ENCODE measurements at places on chromosomes 5 and 9.
A peak's percentile ranks its signal among the peaks of the same experiment; 100 is the strongest.

GRCh38 chr9:81032030-81032572 is 657.2 kb downstream of the TLE1 start:
- DNase-seq = peak; percentile 83

GRCh38 chr5:67805666-67806348 is 409.7 kb upstream of the PIK3R1 start:
- DNase-seq = no peak

DNA sequence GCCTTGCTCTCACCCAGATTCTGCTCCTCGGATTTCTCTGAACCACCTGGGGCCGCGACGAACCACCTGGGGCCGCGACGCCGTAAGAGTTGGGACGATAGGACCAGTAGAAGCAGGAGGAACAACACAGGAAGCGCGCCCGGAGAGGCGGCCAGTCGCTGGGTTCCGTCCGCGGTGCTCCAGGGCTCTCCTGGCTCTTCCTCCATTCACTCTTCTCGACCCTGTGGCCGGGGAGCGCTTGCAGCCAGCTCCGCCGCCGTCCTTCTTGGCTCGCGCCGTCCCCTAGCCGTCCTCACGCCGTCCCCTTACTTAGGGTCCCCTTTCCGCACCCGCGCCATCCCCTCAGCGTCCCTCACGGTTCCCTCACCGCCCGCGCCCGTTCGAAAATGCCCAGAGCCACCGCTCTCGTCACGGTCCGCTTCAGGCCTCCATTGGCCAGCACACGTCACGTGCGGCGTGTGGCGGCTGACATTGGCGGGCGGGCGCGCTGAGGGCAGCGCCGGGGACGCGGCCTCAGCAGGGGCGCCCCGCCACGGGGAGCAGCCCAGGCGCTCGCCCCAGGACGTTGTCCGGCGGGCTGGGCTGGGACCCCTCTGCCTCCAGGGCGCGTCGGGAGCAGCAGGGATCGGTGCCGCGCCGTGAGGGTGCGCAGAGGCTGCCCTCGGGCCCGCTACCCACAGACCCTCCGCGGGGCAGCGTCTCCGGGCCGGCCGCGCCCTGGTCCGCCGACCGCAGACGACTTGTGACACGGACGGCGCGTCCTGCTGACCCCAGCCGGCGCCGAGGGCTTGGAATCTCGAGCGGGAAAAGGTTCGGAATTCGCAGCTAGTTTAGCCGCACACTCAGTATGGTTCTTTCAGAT is 53.7 kb upstream of the PTPDC1 start:
- DNase-seq = peak; percentile 96

GRCh38 chr5:174084691-174085154 is 39.2 kb downstream of the NSG2 start:
- DNase-seq = no peak

DNA sequence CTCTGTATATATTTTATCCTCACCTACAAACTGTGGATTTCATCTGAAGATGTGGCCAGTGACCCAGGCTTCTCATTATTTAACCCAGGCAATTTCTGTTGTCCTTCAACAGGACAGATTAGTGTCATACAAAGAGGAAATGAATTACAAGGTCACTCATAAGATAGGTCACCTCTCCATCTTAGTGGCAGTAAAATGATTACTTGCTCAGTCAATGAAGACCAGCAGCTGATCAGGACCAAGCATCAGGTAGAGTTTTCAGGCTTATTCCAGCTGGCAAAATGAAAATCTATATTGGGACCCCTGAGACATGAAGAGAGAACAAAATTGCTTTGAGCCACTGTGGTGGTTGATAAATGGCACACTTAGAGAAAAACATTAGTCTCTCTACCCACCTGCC is 135.2 kb upstream of the PRDM9 start:
- DNase-seq = no peak

- no peak for DNase-seq
These were observed 188.7 kb downstream of the CHSY3 start for GRCh38 chr5:130092991-130093390.

- DNase-seq = peak; percentile 81
These were observed 666 bp downstream of the SNX30 start for GRCh38 chr9:112751056-112751795.

DNA sequence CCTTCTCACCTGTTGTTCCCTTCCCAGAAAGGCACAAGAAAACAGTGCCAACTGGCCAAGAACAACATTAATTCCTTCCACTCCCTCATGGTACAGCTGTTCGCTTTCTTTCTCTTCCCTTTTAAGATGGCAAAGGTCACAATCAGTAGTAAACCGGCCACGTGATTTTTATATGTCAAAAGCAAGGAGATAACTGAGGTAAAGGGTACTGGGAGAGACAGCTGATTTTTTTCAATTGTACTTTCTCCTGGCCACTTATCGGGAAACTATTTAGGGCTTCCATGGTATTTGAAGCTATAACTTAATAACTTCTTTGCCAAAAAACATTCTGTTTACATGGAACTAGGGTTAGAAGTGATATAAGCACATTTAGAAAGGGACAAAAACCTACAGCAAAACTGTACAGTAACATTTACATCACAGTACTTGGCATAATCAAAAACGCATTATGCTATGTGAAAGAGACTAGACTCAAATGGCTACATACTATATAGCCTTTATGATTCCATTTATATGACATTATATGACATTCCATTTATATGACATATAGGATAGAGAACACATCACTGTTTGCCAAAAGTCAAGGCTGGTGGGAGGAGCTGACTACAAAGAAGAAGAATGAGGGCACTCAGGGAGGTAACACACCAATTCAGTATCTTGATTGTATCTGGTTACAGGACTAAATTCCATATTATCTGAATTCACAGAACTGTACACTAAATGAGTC is 24.8 kb downstream of the PLPP1 start:
- DNase-seq = no peak

DNA sequence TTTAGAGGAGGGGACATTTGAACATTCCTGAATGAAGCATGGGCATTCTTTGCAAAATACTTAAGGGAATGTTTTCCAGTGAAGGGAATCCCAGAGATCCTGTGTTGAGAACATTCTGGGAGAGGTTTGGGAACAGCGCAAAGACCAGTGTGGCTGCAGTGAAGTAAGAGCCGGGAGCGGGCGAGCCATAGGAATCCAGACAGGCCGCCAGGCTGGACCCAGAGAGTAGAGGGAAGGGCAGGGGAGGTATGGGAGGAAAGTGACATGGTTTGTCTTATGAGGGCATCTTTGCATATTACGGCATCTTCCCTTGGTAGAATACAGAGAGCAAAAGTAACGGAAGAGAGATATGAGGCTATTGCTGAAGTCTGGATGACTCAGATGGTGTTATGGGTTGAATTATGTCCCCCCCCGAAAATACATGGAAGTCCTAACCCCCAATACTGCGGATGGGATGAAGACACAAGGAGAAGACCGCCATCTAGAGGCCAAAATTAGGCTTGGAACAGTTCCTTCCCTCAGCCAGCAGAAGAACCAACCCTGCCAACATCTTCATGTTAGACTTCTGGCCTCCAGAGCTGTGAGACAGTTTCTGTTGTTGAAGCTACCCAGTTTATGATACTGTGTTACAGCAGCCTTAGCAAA is 268.2 kb downstream of the MAST4 start:
- peak; percentile 45 for DNase-seq

DNA sequence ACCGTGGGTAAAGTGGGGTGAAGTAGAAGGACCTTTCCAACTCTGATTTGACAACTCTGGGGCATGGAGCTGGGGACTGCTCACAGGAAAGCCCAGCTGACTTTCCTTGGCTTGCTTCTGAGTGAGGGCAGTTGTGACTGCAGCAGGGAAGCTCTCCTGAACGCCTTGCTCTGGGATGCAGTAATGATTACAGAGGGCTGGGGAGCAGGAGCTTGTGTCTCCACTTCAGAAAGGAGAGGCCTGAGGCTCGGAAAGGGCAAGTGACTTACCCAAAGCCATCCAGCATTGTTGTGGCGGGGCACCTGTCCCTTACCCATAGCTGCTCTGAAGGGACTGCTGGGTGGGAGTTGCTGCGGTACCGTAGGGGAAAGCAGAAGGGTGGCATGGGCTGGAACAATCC is 41.2 kb downstream of the GSN start:
- DNase-seq = no peak

DNA sequence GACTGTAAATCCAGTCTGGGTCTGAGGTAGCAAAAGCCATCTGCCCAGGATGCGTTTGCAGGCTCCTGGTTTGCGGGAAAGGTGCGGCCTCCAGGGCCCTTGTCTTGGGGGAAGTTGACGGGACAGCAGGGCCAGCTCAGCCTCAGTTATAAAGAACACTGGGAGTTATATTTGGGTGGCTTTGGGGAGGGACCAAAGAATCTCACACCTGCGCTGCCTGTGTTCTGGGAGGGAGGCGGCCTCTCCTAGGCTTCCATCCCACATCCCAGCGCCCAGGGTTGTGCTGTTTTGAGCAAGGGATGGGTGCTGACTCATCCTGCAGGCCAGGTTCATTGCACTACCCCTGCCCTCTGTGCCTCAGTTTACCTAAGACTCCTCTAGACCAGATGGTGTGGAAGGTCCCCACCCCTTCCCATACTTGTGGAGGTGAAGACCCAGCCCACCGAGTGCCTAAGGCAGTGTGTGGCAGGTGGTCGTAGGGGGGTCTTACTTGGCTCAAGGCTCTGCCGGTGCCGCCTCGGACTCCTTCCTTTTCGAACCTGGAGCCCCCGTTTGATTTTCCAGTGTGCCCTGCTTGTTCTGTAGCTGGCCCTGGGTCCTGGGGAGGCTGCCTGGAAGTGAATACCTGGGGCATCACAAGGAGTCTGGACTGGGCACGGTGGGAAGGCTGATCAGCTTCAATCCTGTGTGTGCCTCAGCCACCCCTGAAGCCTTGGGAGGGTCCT is 39.3 kb upstream of the FCN2 start:
- no peak for DNase-seq

DNA sequence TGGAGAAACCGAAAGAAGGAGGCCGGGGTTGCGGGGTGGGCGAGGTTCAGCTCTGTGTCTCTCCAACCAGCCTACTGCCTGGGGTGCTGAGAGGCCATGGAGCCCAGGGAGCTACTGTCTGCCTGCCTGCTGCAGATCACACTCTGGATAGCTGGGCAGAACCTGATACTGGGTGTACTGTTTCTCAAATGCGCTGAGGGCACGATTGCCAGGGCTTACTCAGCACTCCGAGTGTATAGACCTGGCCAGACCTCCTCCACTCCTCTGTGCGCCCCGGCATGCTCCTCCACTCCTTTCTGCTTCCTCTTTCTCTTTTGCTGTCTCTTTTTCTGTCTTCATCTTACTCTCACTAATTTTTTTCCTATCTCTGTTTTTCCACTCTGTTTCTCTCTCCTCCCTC is 215.1 kb downstream of the PAPPA start:
- DNase-seq = no peak

DNA sequence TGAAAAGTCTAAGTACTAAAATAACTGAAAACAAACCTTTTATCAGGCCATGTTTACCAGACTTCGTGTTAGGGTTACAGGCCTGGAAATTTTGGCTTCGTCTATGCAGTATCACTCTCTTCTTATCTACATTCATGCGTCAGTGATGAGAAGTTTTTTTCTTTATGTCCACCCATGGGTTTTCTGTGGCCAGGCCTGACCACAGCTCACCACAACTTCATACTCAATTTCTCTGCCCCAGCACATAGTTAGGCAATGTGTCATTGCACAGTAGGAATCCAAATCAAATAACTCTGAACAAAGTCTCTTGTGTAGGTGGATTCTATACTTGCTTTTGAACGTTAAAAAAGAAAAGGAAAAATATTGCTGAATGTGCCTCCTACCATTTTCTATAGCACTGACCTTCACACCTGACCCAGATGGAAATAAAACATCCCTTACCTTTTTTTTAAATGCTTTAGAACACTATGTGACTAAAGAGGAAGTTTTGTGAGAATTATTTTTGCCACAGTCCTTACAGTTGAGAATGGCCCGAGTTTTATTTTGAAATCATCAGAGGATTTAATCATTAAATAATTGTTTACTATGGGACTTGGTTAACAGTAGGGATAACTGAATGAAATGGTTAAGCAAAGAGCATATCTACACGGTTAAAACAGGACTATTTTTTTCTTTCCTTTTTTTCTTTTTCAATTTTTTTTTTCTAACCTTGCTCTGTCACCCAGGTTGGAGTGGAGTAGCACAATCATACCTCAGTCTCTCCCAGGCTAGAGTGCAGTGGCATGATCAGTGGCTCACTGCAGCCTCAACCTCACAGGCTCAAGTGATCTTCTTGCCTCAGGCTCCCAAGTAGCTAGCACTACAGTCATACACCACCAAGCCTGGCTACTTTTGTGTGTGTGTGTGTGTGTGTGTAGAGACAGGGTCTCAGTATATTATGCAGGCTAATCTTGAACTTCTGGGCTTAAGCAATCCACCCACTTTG is 1247.0 kb upstream of the ACO1 start:
- DNase-seq = peak; percentile 73

GRCh38 chr9:20692554-20692953 is 8.5 kb downstream of the FOCAD start:
- DNase-seq = no peak

GRCh38 chr5:94849821-94850736 is 231.6 kb downstream of the SLF1 start:
- peak; percentile 46 for DNase-seq

GRCh38 chr9:7073706-7074105 is 315.9 kb downstream of the KDM4C start:
- DNase-seq = no peak

DNA sequence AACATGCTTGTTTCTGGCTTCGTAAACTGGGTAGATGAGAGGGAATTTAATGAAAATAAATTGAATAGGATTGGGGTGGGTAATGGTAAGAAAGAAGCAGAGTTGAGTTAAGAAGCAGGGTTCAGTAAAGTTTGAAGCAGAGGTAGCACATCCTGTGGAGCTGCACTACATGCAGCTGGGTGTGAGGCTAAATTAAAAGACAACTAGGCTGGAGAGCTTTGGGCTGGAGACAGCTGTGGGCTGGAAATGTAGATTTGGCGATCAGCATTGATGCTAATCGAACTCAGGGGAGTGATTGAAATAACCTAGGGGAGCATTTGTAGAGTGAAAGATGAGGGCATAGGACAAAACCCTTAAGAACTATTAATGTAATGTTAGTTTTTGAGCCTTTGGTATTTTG is 35.6 kb downstream of the CDC42SE2 start:
- no peak for DNase-seq

DNA sequence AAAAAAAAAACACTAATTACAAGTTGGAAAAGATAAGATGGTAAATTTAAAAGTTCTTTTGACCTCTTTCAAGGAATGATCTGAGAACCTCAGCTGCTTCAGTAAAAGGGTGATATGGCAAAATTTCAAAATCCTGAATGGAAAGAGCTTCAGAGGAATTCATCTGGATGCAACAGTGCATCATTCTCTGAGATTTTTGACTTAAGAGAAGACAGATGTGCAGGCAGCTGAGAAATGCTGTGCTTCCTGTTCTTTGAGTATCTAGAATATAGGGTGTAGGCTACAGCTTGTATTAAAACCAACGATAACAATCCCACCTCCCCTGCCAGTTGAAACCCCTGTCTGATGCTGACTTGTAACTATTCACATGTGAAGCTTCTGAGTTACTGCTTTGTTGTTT is 6.2 kb downstream of the FRMPD1 start:
- no peak for DNase-seq

GRCh38 chr5:180598316-180598701 is 7.0 kb upstream of the SCGB3A1 start:
- no peak for DNase-seq

DNA sequence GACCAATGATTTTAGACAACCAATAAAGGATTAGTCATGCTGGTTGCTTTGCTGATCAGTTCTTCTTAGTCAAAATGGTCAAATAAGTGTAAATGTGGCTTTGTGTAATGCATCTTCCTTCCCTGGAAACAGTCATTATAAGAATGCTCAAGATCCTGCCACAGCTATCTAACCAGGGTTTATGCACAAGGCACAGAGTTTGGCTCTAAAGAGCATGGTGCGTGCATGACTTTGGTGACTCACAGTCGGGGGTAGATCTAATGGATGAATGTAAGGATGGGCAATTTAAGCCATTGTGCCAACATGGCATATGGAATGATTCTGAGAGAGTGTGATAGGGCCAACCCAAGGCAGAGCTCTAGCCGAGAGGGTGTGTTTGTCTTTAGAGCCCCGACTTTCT is 6.5 kb downstream of the LIX1 start:
- DNase-seq = no peak
